ENCODE measurements at places on chromosomes 13 and 19.

DNA sequence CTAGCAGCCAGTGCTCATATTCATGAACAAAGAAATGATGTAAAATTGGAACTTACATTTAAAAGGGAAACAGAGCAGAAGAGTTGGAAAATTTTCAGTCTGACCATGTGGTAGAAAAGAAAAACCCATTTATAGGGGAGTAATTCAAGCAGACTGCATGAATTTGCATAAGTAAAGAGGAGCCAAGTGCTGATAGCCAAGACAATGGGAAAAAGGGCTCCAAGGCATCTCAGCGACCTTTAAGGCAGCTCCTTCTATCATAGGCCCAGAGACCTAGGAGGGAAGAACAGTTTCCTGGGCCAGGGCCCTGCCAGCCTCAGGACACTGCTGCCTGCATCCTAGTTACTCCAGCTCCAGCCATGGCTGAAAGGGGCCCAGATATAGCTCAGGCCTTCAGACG lies 7.5 kb downstream of the DNAJC3 start:
- DNase-seq, result no peak

DNA sequence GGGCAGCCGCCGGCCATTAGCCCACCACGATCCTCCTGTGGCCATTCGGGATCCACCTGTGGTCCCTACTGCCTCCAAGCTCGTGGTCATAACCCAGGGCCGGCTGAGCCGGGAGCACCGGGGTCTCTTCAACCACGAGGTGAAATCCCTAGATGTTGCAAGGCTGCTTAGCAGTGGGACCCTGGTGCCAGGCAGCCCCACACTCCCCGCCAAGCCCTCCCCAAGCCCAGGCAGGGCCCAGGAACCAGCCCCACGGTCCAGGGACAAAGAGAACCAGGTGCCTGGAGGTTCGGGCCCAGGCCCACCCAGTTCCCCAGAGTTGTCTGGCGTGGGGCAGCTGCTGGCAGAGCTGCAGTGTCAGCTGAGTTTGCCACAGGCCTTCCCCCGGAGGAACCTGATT lies 3.4 kb upstream of the TMEM145 start:
- no peak for DNase-seq

GRCh38 chr13:91652404-91653301 lies 254.2 kb downstream of the GPC5 start:
- no peak for DNase-seq

DNA sequence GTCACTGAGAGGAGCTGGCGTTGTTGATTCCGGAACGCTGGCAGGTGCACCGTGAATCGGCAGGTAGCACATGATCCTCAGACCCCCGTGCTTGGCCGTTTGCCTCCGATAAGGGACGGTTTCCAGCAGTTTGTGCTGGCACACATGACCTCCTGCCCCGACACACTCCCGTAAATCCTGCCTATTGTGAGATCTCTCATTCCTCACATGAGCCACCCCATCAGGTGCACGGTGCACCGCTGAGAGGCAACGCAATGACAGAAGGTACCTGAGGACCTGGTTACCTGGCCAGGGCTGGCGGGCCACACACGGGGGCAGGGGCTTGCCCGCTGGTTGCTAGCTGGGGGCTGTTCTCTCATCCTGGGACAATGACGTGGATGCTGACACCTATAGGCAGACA lies 2.1 kb upstream of the ADPRHL1 start:
- no peak for DNase-seq

GRCh38 chr19:13026462-13027370 lies 31.4 kb downstream of the NFIX start:
- peak; percentile 56 for DNase-seq

- no peak for DNase-seq
Observed at GRCh38 chr13:112042496-112042895, 24.5 kb upstream of the SOX1 start.
